Karpas-422 (cell line): ENCODE measurements at places on chromosomes 6 and 20.

DNA sequence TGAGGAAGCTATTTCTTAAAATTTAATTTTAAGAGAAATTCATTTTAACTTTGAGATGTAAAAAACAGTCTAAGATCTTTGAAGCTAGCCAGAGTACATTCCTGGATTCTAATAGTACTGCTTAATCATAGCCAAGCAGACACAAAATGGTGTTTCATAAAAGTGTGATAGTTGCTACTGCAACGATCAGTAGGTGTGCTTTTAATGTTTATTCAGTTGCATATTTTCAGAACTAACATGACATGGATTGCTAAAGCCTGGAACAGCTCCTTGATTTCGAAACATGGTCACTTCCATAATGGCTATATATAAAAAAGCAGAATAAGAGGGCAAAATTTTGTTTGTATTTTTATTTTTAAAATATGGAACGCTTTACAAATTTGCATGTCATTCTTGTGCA is 35.5 kb downstream of the SESN1 start:
- no peak for DNase-seq

DNA sequence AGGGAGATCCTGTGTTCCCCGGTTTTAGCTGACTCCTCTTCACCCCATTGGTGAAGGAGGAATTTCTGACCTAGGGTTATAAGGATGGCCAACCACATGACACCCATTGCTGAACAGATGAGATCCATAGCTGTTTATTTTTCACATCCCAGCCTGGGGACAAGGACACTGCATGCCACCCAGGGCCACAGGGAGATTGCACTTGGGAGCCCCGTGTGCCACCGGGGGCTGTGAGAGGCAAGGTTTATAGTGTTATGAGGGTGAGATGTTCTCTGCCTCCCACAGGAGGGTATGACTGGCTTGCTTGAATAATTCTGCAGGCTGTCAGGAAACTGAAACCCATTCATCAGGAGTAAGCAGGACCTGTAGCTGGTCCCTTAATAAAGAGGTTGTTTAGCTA is 14.7 kb upstream of the SLPI start:
- DNase-seq = no peak

GRCh38 chr6:1622220-1622850 is 12.6 kb downstream of the FOXC1 start:
- DNase-seq = no peak

DNA sequence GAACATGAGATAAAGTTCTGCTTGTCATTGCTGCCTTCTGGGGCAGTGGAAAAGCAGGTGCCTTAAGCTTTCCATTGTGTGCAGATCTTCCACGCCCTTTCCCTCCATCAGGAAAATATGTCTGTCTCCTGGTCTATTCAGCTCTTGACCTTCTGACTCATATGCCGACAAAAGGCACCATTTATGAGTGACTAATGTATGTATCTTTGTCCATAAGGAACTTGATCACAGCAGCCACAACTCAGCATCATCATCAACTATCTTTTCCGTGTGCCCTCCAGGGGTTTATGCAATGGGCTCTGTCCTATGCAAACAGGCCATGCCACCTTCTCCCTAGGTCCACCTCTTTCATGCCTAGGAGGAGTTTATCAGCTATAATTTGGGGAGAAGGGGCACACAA is 102.7 kb upstream of the QKI start:
- DNase-seq = no peak

DNA sequence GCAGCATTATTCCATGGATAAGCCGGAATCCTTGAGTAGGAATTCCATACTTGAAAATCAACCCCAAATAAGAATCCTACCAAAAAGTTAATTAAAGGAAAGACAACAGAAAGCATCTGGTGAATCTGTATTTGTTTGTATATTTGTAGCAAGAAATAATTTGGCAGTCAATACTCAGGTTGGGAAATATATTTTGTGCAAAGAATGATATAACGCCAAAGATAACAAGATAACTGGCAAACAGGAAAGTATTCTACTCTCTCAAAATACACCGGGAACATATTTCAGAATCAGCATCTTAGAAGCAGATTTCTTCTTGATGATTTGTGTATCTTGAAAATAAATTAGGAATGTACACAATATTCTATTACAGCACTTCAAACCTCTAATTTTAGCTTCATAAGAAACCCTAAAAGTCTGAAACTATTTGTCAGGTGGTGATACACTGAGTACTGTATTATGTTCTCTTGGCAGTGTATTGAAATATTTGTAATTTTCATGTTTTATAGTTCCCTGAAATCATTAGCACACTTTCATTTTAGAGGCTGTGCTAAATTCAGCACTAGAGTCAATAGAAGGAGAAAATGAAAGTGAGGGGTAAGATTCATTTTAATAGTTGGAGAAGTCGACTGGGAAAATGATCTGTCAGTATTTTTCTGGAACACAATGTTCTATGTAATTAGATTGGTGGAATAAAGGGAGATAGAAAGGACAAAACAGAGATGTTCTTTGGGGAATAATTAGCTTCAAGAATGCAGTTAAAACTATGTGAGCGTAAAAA is 879.7 kb upstream of the GJE1 start:
- no peak for DNase-seq

DNA sequence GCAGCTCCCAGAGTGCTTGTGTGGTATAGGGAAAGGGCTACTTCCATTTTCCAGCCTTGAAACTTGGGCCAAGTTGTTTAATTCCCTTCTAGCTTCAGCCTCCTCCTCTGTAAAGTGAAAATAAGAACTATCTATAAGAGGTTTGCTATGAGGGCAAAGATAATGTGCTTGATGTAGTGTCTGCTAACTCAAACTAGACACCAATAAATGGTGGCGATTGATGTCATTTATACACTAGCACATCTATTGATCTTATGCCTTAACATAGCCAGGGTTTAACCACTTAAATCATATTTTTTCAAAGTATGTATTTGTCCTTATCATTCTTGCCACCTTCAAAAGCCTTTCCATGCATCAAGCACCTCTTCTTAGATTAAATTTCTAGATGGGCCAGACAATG is 55.2 kb downstream of the NEDD9 start:
- DNase-seq = no peak

- no peak for DNase-seq
These were observed 18.9 kb downstream of the SYTL3 start for GRCh38 chr6:158668707-158669103.

- no peak for DNase-seq
These were observed 155.7 kb upstream of the JARID2 start for GRCh38 chr6:15090145-15090579.

DNA sequence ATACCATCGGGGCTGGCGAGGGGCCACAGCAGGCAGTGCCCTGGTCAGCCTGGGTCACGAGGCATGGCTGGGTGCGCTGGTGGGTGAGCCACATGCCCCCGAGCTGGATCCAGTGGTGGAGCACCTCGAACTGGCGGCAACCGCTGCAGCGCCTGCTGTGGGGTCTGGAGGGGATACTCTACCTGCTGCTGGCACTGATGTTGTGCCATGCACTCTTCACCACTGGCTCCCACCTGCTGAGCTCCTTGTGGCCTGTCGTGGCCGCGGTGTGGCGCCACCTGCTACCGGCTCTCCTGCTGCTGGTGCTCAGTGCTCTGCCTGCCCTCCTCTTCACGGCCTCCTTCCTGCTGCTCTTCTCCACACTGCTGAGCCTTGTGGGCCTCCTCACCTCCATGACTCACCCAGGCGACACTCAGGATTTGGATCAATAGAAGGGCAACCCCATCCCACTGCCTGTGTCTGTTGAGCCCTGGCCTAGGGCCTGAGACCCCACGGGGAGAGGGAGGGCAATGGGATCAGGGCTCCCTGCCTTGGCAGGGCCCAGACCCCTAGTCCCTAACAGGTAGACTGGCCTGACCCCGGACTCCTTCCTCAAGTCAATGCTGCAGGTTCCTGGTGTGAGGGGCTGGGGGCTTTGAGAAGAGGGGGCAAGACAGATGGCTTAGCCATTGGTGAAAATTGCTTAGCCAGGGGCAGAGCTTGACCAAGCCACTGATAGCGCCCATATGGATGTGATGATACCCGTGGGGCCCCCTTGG is 598 bp downstream of the TMEM239 start:
- DNase-seq = peak; percentile 88

DNA sequence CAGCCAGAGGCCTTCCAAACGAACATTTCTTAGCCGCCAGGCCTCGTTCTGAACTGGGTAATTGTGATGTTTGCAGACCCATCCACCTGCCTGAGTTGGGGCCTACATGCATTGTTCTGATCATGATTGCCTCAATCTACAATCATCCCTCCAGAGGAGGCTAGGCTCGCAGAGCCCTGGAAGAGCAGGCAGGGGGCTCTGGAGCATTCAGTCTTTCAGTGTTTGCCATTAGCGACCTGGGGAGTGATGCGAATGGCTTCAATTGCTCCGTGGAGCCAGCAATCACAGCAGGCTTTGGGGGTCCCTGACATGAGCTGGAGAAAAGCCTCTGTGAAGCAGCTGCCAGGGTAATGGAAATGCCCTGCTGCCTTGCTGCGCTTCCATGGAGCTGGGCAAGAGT is 22.0 kb downstream of the SNAP25 start:
- DNase-seq = no peak

DNA sequence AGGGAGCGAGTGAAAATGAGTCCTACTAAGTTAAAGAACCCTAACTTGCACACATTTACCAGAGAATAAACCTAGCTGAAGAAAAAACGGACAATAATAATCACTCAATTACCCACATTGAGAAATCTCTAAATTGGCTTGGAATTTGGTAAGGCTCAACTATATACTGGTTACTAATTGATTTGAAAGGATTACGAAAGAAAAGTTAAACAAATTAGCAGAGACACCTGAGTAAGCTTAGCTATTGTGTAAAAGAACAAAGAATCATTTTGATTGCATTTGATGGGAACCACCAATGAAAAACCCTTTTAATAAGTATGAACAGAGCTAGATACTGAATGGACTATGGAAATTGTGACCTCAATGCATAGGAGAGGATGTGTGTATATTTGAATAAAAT is 118.6 kb upstream of the ADGRF1 start:
- no peak for DNase-seq
